ENCODE measurements at places on chromosomes 2 and 18.

GRCh38 chr18:59208602-59209125 lies 11.3 kb upstream of the GRP start:
- DNase-seq, result no peak

- DNase-seq, result no peak
These were observed 29.5 kb upstream of the ZNF396 start for GRCh38 chr18:35406666-35407065.

DNA sequence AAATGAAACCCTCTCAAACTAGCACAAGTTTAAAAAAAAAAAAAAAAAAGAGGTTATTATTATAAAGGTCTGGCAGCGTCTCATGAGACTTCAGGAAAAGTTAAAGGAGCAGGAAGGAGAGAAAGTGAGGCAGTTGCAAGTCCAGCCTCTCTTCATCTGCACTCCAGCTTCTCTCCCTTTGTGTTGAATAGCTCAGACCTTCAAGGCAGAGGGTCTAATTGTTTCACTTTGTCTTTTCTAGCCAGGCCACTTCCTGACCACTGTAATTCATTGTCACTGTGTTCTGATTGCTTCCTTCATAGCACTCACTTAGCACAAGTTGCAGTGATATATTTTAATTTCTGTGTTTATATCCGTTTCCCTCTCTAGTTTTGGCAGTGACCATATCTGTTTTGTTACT lies 99.9 kb downstream of the SPATS2L start:
- DNase-seq, result no peak

DNA sequence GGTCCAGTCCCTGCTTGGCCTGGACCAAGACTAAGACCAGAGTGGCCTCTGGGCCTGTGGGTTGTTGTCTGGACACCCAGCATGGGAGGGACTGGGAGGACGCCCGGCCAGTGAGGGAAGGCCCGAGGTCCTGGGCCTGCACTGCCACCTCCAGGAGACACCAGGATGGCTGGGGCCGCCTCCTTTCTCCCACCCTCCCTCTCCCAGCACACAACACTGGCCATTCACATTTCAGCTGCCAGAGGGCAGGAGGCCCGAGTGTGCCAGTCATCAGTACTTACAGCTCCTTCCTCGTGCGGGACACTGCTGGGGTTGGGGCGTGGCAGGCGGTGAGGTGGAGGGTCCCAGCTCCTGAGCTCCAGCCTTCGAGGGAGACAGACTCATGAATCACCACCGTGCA lies 133.5 kb downstream of the ASB1 start:
- DNase-seq, result no peak

DNA sequence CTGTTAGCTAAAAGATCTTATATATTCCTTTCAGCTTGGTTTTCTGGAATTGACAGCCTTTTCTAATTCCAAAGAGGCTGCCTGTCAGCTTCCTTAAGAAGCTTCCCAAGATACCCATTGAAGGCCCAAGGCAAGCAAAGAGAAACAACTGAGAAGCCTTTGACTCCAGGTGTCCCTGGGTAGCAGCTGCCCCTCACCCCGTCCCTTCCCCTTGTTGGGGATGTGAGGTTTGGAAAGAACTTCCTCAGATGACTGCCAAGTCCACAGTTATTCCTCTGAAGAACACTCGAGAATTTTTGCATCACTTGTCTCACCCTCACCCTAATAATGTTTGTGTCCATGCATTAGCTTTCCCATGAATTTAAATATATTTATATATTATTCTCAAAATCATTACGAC lies 13.3 kb downstream of the MAPRE3 start:
- no peak for DNase-seq

GRCh38 chr2:215983581-215984351 lies 29.6 kb downstream of the MREG start:
- no peak for DNase-seq

DNA sequence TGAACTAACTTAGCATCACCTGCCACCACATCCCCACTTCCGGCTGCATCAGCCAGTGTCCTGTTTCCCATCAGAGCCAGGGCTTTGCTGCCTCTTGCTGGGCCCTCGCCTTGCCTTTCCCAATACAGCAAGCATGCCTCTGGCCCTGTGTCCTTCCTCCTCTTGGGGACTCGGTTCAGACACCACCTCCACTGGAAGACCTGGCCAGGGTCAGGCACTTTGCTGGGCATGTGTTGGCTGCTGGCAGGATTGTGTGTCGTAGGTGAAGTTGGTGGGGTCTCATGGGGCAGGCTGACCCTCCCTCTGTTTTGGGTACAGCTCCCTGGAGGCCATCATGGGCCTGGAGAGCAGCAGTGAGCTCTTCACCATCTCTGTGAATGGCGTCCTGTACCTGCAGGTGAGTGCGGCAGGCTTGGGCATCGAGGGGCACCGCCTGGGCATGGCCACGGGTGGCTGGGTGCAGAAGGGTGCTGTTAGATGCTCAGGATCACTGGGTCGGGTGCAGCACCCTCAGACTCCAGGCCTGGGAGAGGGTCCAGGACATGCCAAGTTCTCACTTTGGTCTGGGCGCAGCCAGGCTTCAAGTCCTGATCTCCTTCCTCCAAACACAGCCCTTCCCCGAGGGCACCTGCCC lies 6.6 kb downstream of the ERFE start:
- DNase-seq, result no peak

- DNase-seq, result no peak
These were observed 520.8 kb downstream of the RNF144A start for GRCh38 chr2:7437716-7438632.

GRCh38 chr2:237222178-237222577 lies 136.5 kb downstream of the COPS8 start:
- DNase-seq, result no peak

GRCh38 chr2:68764806-68765311 lies 30.2 kb downstream of the ARHGAP25 start:
- DNase-seq, result no peak

GRCh38 chr2:181771356-181771755 lies 91.0 kb upstream of the NEUROD1 start:
- no peak for DNase-seq

DNA sequence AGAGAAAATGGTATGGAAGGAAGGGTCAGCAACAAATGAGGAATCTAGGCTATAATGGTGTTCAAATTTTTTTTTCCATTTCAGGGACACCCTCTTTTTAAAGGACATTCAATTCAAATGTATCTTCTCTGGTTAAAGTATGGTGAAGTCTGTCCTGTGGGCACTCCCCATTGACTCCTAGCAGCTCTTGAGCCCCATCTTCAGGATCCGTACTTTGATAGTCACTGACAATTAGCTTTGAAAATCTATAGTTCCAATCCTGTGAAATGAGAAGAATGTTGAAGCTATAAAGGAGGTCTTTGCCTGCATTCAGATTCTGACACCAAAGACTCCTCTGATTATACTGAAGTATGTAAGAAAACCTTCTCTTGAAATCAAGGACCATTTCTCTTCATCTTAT lies 43.3 kb downstream of the KCNH7 start:
- no peak for DNase-seq

- DNase-seq, result no peak
These were observed 7.0 kb downstream of the GCFC2 start for GRCh38 chr2:75703589-75704287.

- no peak for DNase-seq
These were observed 199.2 kb downstream of the KLHL29 start for GRCh38 chr2:23584054-23584745.
